ENCODE measurements at places on chromosomes 7 and 10.

DNA sequence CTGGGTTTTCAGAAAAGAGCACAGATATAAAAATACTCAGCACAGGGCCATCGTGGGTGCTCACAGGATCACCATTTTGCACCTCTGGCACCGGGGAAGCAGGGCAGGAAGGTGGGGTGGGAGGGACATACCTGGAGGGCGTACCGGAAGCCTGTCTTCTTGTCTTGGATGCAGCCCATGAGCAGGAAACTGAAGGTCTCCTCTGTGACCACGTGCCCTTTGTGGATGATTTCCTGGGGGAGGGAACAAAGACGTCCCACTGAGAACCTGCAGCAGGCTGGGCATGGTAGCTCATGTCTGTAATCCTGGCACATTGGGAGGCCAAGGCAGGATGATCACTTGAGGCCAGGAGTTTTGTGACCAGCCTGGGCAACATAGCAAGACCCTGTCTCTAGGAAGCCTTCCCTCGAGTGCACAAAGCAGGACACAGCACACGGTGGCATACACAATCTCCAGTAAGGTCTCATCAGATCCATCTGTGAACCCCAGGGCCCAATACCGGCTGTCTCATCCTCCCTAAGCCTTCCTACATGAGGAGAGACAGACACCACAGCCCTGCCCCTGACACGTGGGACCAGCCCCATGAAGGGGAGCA lies 9.5 kb downstream of the PTCD1 start:
- no peaks in the 10 kb centered on the region for H3K27me3 ChIP-seq
- H3K27ac ChIP-seq: no peak overlapping the region
- no peaks in the 10 kb centered on the region for H3K4me1 ChIP-seq

DNA sequence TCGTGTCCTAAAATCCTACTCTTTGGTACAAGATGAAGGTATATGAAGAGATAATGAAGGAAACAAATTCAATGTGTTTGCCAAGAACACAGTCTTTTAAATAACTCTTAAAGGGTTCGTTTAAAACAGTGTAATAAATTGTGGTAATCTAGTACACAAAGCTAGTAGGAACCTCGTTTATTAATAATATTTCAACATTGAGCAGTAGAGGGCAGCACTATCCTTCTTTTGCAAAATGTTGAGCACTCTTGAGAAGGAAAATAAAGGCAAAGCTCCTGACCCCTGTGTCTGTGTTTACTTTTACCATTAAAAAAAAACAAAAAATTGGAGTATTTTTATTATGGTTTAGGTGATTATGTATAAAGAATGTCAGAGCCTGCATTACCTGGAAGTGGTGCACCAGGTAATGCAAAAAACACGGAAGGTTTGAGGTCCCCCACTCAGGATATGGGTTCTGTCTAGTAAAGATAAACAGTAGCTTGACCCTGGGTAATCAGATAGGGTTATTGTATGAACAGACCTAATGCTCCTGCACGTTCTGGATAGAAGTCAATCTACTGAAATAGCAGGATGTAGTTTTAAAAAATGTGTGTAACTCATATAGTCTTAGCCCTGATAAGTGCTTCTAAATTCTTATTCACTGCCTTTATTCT lies 5.7 kb upstream of the GOT1 start:
- no peak overlapping the region for H3K27ac ChIP-seq
- no peak overlapping the region for H3K4me3 ChIP-seq
- no peak for DNase-seq
- H3K27me3 ChIP-seq: no peaks in the 10 kb centered on the region
- peaks cover 20% of the 10 kb centered on the region for H3K4me1 ChIP-seq

GRCh38 chr7:106570948-106571418 lies 90.0 kb downstream of the CCDC71L start:
- H3K27ac ChIP-seq: no peak overlapping the region
- no peak for DNase-seq
- peaks cover 13% of the 10 kb centered on the region for H3K36me3 ChIP-seq
- peaks cover 25% of the 10 kb centered on the region for H3K4me1 ChIP-seq
- H3K4me3 ChIP-seq: no peak overlapping the region

GRCh38 chr7:105000927-105001336 lies 13.1 kb upstream of the KMT2E start:
- no peak for DNase-seq
- H3K27ac ChIP-seq: peak overlapping the region; percentile 10
- peaks cover 94% of the 10 kb centered on the region for H3K4me1 ChIP-seq
- H3K4me3 ChIP-seq: peak overlapping the region; percentile 57

DNA sequence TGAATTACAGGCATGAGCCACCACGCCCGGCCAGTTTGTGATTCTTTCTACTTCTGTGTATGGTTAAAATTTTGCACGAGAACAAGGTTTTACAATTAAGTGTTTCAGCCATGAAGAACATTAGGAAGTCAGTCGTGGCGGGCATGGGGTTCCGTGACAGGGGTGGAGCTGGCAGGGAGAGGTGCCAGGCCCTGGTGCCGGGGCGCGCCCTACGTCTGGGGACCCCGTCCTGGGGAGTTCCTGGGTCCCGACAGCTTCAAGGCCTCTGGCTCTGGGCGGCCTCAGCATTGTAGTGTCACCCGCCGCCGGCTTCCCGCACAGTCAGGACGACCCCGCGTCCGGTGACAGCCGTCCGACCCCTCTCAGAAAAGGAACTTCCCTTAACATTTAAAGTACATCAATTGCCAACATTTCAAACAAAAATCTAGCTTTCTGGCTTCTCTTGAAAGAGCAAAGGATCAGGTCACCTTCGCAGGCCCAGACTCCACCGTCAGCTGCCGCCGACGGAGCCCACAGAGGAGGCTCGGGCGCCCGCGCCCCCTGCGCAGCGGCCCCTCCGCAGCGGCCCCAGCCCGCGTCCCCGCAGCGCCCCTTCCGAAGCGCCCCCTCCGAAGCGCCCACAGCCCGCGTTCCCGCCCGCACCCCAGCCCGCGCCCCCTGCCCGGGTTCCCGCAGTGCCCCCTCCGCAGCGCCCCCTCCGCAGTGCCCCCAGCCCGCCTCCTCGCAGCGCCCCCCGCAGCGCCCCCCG lies 23.2 kb upstream of the MKI67 start:
- H3K4me3 ChIP-seq: peak overlapping the region; percentile 77
- peaks cover 17% of the 10 kb centered on the region for H3K27me3 ChIP-seq
- no peak overlapping the region for H3K27ac ChIP-seq
- peaks cover 36% of the 10 kb centered on the region for H3K4me1 ChIP-seq
- no peak for DNase-seq

- peaks cover 49% of the 10 kb centered on the region for H3K27me3 ChIP-seq
- H3K27ac ChIP-seq: peak overlapping the region; percentile 51
- peak overlapping the region; percentile 89 for H3K4me3 ChIP-seq
These were observed 4.3 kb downstream of the ELOVL3 start for GRCh38 chr10:102230264-102230860.

DNA sequence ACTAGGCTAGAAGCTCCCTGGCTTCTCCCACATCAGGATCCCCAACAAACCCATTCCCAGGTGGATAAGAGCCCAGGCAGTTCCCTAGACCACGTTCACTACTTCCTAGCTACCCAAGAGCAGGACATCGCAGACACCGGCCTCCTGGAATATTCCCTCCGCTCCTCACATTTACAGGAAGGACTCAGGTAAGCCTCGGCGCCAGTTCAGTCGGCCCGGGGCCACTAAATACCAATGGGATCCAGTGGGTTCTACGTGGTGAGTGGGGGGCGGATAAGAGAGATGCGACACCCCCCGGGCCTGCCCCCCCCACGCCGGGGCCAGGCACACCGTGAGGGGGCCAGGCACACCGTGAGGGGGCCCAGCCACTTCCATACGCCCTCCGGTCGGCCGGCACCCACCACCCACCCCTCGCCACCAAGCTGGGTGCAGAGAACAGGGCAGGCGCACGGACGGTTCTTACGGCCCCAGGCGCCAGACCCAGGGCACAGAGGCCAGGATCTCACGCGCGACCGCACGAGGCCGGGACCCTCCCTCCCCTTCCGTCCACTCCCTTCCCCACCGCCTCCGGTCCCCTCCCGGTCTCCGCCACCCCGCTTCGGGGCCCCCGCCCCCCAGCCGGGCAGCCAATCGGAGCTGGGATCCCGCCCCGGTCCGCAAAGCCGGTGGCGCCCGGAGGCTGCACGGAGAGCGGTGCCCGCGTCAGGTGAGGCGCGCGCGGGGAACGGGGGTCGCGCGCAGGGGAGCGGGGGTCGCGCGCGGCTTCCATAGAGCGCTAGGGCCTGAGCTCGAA lies at the start of gene BLVRA:
BLVRA (plus strand) TSS at position 652 of the 793 bp plus-strand sequence. CDS start 12,479 bp downstream, outside the sequence.
- peaks cover 20% of the 10 kb centered on the region for H3K27me3 ChIP-seq
- H3K4me1 ChIP-seq: peaks cover 59% of the 10 kb centered on the region
- H3K4me3 ChIP-seq: peak within 1 kb of the TSS; percentile 83

- peaks cover 20% of the 10 kb centered on the region for H3K27me3 ChIP-seq
- H3K27ac ChIP-seq: no peak overlapping the region
These were observed 25.4 kb upstream of the TMEM72 start for GRCh38 chr10:44885710-44886109.

DNA sequence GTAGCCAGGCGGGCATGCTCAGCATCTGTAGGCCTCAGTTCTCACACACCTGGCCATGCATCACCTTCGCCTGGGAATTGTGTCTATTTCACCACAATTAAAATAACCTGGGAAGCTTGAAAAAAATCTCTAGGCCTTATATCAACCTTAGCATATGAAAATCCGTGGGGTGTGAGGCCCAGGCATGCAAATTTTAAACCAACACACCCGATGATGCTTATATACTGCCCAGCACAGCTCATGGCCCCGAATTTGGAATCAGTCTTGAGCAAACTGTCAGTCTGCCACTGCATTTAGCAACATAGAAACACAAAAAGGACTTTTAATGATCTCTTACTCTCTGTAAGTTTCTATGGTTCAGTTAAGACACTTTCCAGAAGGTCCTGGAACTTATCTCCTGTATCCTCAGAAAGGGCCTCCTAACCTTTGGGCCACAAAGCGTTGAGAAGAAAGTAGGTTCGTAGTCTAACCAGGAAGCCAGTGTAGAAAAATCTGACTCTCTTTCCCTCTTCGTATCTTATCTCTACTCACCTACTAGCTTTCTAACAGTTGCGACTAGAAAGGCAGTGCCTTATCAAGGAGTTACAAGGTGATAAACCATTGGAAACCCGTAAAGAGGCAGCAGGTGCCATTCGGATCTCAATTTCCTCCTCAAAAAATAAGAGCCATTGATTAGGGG lies 12.0 kb upstream of the DMBT1 start:
- H3K36me3 ChIP-seq: no peaks in the 10 kb centered on the region
- no peak for DNase-seq
- H3K4me3 ChIP-seq: no peak overlapping the region
- no peak overlapping the region for H3K27ac ChIP-seq
- no peaks in the 10 kb centered on the region for H3K27me3 ChIP-seq

Data from activated T-cell treated with anti-CD3 and anti-CD28 coated beads, Interleukin-2, amount 50 U/mL, for 72 hours (primary cell).